ENCODE measurements at places on chromosomes 13 and 19.
A peak's percentile ranks its signal among the peaks of the same experiment; 100 is the strongest.

- DNase-seq: peak; percentile 64
Measured at GRCh38 chr19:19490214-19490968, 25.0 kb downstream of the TSSK6 start.

GRCh38 chr19:18606281-18607225 is at the start of gene CRLF1:
Gene CRLF1 (minus strand): TSS chr19:18606799. CDS start chr19:18606656, 143 bp downstream.
- no peak for DNase-seq

- DNase-seq: no peak
Measured at GRCh38 chr13:48531416-48532255, 1.2 kb downstream of the RCBTB2 start.

DNA sequence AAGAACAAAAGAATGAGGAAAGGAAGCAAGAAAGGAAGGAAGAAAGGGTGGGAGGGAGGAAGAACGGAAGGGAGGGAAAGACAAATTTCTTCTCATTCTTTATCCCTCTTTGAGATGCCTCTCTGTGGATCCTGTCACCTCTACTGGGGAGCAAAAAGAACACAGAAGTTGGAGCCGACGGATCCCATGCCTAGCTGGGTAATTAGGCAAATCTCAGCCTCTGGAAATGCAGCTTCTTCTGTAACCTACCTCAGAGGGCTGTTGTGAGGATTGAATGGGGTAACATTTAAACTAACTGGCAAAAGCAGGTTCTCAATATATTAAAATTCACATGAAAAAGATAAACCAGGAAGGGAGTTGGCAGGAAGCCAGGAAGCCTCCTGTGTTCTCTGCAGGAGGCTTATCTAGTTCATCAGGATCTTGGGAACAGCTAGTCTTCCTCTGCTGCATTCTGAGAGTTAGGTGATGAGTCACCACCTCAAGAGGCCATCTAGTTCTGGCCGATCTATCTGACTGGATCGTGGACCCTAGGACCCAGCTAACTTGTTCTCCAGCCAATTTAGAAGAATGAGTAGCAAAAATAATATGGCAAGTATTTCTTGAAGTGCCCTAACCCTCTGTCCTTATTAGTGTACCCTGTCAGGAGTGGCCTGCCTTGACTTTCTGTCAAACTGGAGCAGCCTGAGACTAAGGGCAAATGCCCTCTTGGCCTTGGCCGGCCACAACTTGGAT is 15.2 kb upstream of the CPB2 start:
- peak; percentile 32 for DNase-seq

- peak; percentile 91 for DNase-seq
Measured at GRCh38 chr13:43023289-43023963, at the start of gene DNAJC15. Gene DNAJC15 (plus strand): TSS chr13:43023586. CDS start chr13:43023627, 41 bp downstream.

- DNase-seq: no peak
Measured at GRCh38 chr13:99565478-99566124, 64.3 kb downstream of the TM9SF2 start.

- no peak for DNase-seq
Measured at GRCh38 chr19:5738423-5738822, 18.0 kb downstream of the CATSPERD start.

DNA sequence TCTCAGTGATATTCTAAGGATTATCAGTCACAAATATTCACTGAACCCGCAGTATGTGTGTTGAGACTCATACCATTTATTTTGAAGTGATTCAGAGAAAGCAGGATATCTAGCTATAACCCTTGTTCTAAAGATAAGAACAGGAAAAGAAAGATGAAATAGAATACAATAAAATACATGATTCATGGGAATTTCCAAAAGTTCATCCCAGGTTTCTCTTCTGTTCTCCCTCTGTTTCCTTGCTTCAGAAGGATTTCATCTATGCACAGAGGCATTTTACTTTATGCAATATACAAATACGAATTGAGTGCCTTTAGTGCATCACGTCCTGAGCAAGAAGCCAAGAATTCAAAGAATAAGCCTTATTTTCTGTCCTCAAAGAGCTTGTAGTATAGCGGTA is 274.4 kb upstream of the GPC6 start:
- no peak for DNase-seq
